ENCODE measurements at places on chromosomes 2 and 18.

- DNase-seq, result no peak
Measured at GRCh38 chr2:108894766-108895165, 94.3 kb downstream of the EDAR start.

- no peak for DNase-seq
Measured at GRCh38 chr18:58087928-58088690, 44.1 kb downstream of the NEDD4L start.

DNA sequence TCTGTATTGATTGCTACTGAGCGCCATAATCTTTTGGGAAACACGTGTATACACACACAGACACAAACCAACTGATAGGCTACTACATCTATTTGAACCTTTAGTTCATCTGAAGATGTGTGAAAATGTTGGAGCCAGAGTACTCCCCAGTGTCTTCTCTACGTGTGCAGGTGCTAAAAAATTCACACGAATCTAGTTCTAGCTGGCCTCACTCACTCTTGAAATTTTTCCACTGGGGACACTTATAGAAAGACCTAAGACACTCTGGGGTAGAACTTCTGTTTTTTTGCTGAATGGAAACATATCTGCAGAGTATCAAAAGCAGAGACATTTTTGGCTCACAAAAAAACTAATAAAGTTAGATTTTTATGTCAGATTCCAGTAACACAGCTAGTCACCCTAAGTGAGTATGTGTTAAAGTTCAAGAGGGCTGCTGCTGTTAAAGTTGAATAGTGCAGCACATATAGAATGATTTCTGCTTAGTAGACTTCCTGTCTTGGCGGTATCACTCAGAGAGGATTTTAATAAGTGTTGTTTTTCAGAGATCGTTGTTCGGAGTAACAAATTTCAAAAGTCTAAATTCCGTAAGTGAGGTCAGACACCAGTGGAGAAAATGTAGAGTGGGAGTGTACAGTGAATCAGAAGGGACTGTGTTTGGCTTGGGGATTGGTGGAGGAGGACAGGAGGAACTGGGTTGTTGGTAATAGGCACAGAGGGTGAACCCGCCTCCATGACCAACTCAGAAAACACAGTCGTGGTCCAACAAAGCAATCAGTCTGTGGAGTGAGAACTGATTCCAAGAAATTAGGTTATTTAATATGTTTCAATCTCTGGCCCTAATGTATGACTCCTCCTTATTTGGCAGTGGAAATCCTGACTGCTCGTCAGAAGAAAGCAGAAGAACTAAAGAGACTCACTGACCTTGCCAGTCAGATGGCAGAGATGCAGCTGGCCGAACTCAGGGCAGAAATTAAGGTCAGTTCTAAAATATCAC lies 43.1 kb downstream of the KCTD18 start:
- DNase-seq, result peak; percentile 85

- no peak for DNase-seq
Measured at GRCh38 chr2:207108440-207108839, 57.3 kb downstream of the KLF7 start.

- DNase-seq, result peak; percentile 72
Measured at GRCh38 chr2:191218292-191218898, 26.8 kb upstream of the MYO1B start.

DNA sequence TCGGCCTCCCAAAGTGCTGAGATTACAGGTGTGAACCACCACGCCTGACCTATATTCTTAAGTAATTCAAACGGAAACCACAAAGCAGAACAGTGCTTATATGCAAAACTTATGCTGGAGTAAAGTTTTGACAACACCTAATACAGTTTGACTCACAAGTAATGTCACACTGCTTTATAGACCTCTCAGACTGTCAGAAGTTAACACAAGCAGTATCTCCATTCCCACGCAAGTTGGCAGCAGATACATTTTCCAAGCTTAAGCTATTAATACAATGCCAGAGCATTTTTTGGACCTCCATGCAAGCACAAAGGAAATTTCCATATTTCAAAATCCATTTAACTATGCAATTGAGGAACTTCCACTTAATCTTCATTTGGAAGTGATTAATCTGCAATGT lies 21.0 kb upstream of the SANBR start:
- no peak for DNase-seq

GRCh38 chr18:7637269-7637668 lies 70.2 kb downstream of the PTPRM start:
- peak; percentile 66 for DNase-seq

DNA sequence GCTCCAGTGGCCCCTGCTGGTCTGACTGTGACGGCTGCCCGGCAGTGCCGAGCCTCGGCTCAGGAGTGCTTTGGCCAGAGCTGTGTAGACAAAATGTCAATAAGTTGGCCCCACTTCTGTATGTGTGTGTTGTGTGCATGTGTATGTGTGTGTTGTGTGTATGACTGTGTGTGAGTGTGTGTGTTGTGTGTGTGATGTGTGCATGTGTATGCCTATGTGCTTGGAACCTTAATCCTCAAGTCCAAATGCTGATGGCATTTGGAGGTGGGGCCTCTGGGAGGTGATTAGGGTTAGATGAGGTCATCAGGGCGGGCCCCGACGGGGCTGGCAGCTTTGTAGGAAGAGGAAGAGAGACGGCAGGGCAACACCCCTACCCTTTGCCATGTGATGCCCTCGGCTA lies 269.0 kb downstream of the DCDC2C start:
- no peak for DNase-seq

- DNase-seq, result no peak
Measured at GRCh38 chr2:207390302-207391095, 139.3 kb upstream of the CREB1 start.
